Umbilical cord (tissue), 2 donors: ENCODE measurements at places on chromosomes 11 and 22.
A peak's percentile ranks its signal among the peaks of the same experiment; 100 is the strongest.

- peak; percentile 21 for DNase-seq
Measured at GRCh38 chr11:124656774-124657630, 16.5 kb downstream of the SIAE start.

- no peak for DNase-seq
Measured at GRCh38 chr11:44651535-44652155, 75.1 kb upstream of the TSPAN18 start.

DNA sequence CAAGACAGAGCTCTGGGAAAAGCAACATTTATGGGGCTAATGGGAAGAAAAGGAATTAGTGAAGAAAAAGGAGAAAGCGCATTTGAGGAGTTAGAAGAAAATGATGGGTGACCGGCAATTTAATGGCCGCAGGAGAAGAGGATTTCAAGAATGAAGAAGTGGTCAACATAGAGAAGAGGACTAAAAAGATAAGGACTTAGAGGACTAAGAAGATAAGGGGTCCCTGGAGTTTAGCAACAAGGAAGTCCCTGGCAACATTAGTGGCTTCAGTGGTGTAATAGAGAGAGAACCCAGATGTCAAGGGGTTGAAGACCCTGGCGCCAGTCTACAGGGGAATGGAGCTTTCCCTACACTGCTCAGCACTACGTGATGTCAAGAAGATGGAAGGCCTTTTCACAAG is 32.3 kb downstream of the WEE1 start:
- no peak for DNase-seq

DNA sequence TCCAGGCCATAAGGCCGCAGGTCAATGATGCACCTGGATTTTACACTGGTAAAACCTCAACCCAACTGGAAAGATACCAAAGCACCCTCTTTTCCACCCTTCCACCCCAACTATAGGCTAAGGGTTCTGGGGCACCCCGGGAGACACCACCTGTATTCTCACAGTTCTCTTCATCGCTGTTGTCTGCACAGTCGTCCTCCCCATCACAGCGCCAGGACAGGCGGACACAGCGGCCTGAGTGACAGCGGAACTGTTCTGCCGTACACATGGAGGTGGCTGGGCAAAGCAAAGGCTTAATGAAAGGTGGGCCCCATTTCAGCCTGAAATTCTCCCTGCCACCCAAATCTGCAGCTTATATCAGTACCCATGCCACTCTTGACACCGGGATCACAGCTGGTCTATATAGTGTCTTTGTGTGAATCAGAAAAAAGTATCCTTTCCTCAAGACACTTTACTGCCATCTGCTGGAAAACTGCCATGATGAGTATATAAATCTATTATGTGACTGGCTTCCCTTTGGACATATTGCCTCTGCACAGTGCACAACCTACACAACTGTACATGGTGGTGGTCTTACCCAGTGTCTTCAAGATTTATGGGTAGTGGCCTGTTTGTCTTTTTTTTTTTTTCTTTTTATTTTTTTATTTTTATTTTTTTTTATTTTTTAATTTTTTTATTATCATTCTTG is 21.5 kb downstream of the LRP4 start:
- peak; percentile 40 for DNase-seq

DNA sequence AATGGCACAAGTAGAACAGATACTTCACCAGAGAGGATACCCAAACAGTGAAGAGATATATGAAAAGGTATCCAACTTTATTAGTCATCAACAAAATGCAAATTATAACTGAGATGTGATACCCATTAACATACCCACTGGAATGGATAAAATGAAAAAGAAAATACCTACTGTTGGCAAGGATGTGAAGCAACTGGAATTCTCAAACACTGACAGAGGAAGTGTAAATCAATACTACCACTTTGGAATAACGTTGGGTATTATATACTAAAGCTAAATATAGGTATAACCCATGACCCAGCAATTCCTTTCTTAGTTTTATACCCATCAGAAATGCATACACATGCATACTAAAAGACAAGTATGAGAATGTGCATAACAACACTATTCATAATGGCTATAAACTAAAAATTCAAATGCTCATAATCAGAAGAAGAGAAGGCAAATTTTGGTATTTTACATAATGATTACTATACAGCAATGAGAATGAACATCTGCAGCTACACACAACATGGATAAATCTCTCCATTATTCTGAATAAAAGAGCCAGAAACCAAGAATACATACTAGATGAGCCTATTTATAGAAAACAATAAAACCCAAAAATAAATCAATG is 80.6 kb downstream of the RPL27A start:
- DNase-seq = no peak

DNA sequence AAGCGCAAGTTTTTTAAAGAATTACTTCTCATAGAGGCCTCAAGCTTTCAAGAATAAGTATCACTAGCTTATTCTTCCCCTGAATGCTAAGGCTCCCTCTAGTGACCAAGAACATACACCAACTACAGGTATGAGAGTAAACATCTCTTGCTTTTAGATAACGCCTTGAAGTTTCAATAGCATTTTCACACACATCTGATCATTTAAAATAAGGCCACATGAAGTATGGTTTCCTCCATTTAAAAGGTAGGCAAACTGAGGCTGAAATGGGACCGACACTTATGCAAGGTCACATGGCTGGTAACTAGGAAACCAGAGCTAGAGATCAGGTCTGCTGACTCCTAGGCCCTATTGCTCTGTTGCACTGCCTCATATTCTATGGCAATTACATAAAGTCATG is 66.5 kb downstream of the CCDC34 start:
- peak; percentile 47 for DNase-seq

GRCh38 chr22:43110927-43111623 is 525 bp downstream of the BIK start:
- DNase-seq = no peak

GRCh38 chr22:17172029-17172833 is 13.2 kb upstream of the HDHD5 start:
- DNase-seq = no peak

DNA sequence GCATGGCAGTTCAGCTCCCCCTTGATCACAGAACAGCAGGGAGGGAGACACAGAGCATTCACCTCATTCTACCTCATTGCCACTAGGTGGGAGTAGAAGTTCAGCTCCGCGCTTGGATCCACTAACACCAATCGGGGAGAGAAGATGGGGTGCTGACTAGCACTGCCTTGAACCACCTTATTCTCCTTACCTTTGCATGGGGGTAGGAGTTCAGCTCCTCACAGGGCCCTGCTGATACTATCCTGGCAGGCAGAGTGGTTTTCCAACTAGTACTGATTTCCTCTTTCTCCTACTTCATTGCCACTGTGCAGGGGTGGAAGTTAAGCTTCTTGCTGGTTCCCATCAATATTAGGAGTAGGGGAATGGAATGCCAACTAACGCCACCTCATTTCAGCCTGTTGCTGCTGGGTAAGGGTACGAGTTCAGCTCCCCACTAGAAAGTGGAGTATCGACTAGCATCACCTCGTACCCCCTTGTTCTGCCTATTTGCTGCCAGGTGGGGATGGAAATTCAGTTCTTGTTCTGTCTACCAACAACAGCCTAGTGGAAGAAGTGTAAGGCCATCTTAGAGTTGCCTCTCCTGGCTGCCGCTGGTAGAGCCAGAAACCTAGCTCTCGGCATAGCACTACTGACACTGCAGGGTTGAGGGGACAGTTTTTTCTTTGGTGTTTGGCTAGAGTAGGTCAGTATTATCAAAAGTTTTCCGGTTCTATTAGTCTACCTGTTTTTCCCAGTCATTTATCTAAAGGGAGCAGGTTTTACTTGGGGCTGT is 550.9 kb upstream of the CCDC90B start:
- DNase-seq = peak; percentile 31

GRCh38 chr22:36562261-36562835 is 33.4 kb upstream of the EIF3D start:
- peak; percentile 22 for DNase-seq

DNA sequence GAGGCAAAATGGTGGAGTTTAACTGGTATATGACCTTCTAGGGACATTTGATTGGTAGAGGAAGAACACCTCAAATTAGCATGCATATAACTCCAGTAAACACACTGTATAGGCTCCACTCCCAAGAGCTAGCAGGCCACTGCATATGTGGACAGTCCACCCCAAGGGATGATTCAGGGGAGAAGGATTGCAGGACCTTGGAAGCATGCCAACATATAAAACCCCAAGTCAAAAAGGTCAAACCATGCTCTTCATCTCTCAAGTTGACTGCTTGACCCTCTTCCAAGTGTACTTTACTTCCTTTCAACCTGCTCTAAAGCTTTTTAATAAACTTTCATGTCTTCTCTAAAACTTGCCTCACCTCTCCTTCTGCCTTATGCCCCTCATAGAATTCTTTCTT is 459.9 kb upstream of the CCDC179 start:
- DNase-seq = no peak

- DNase-seq = no peak
Measured at GRCh38 chr22:49604732-49605302, 222.9 kb downstream of the BRD1 start.

DNA sequence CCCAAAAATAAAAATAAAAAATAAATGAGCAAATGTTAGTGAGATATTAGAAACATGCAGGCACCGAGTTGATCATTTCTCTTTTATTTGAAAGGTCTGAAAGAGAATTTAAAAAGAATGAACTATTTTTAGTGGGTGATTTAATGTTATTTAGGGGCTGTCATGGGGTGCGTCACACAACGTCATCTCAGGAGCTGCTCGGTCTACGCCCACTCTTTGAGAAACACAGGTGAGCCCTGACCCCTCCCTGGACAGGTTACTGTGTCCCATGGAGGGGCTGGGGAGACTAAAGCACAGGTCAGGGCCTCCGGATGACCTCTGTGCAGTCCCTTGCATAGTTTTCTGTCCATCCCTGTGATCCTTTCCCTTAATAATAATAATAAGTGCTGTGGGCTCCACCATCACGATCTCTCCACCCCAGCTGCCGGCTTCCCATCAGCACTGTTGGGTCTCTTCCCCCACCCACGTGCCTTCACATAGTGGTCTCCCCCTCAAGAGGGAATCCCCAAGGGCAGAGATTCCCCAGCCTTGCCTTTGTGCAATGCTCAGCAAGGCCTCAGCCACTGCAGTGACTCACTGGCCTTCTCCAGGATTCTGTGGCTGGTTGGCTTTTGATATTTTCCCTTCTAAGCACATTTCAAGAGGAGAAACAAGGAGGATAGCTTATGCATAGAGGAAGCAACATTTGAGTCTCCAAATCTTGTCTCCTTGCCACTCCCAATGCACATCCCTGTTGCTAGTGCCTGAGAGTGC is 159.9 kb downstream of the TTC17 start:
- DNase-seq = no peak

DNA sequence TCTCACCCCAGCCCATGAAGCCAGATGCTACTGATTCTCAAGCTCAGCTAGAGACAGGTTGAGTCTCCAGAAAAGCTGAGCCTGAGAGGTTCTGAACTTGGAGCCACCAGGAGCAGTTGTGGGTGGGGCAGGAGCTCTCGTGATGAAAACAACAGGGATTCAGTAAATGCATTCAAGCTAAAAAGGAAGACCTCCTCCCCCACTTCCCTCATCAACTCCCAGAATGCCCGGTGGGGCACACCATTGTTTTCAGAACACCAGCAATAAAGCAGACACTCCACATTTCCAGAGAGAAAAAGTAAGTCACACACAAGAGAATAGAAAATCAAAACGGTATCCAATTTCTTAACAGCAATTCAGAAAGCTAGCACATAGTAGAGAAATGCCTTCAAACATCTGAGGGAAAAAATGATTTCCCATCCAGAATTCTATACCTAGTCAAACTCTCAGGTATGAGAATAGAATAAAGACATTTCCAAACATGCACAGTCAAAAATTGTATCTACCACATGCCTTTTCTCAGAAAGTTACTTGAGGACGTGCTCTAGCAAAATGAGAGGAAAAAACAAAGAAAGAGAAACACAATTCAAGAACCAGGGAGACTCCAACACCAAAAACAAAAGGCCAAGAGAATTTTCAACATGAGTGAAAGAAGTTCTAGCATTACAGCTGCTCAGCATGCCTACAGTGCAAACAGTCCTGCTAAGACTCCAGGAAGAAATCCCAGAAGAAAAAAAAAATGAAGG is 56.8 kb downstream of the CDKN1C start:
- DNase-seq = no peak

DNA sequence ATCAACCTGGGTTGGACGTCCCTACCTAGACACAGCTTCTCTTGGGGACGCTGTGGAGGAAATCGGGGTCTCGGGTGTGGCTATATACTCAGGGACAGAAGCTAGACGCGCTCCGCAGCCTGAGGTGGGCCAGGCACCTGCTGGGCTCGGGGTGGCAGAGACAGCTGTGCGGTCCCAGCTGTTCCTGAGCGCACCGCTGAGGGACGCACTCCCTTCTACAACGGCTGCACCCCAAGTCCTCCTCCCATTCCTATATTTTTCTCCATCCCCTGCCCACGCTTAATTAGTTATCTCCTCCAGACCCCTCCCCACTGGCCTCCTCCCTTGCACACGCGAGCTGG is 188 bp upstream of the MTNR1B start:
- no peak for DNase-seq

GRCh38 chr11:118290923-118291322 is 13.6 kb upstream of the CD3E start:
- peak; percentile 32 for DNase-seq

GRCh38 chr11:19101796-19102520 is 15.0 kb upstream of the ZDHHC13 start:
- DNase-seq = no peak

- no peak for DNase-seq
Measured at GRCh38 chr11:119155733-119156492, 7.1 kb downstream of the ABCG4 start.

DNA sequence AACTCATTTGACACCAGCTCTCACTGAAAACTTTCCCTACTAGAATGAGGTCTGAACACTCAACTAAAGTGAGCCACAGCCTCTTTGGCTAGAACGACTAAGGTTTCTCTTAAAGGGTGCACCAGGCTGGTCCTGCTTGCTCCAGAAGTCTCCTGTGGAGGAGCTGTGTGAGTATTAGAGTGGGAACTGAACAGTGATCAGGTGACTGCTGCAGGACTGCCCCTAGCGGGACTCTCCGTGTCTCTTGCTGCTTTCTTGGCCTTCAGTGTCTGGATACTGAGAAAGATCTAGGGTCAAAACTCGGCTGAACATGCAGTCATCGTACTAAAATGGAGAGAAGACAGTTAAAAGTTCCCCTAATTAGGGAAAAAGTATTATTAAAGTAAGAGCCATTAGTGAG is 34.6 kb downstream of the FAM118A start:
- no peak for DNase-seq

DNA sequence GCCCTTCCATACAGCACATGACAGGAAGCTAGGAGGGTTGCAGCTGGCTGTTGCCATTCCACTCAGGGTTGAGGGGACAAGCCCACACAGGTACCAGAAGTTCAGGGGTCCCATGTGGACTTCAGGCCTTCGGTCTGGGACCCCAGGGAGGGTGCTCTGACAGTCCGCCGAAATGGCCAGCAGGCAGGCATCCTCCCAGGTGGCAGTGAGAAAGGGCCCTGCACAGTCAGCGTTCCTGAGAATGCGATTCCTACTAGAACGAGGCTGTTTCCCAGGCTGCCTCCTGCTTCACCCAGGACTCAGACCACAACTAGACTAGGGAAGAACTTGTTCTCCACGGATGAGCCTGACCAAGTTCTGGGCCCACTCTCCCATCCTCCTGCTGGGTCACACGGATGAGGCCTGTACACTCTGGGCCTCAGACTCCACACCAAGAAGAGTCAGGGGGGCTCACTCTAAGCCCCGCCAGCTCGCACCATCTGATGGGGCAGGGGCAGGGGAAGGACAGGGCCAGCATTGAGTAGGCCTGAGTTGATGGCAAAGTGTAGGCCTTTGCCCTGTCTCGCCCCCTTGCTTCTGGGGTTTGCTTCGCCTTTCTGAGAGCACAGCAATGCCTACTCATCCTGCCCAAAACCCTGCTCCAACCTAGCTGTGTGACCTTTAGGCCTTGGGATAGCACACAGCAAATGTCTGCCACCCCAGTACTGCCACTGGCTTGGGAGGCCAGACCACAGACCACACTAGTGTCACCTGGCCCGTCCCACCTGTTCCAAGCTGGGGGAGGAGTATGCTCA is 14.0 kb downstream of the KCNQ1OT1 start:
- DNase-seq = no peak
